ENCODE measurements at places on chromosomes 7 and 10. TPM values are rescaled to one million over a fixed set of nuclear protein-coding genes. Genes with fewer than 3 reads are reported as not detected.

Gene HECTD2
- total RNA-seq = 9.7 TPM

GRCh38 chr10:1380088-1380671 is 324.0 kb downstream of the WDR37 start:
- peaks cover 39% of the 10 kb centered on the region for H3K27me3 ChIP-seq
- no peak overlapping the region for H3K27ac ChIP-seq
- H3K36me3 ChIP-seq = no peaks in the 10 kb centered on the region
- no peak for DNase-seq
- H3K4me3 ChIP-seq = no peak overlapping the region

Gene HHEX
- total RNA-seq = not detected

GRCh38 chr10:87523731-87524130 is 19.0 kb downstream of the MINPP1 start:
- no peak overlapping the region for H3K27ac ChIP-seq
- H3K36me3 ChIP-seq = peaks cover 58% of the 10 kb centered on the region
- H3K4me3 ChIP-seq = no peak overlapping the region
- no peaks in the 10 kb centered on the region for H3K27me3 ChIP-seq

DNA sequence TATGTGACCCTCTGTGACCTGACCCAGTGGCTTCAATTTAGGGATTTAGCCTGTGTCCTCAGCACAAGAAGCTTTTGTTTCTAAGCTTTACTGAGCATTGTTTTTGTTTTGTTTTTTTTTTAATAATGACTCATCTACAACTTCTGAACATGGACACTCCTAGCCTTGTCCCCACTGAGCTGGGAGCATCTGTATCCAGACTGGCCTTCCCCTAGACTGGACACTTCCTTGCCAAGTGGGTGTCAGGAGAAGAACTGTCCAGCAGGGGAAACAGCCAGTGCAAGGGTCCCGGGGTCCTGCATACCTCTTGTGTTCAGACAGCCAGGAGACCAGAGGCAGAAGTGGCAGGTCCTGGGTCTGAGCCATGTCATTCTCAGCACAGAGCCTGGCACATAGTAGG is 108.6 kb downstream of the TMEM130 start:
- H3K27me3 ChIP-seq = peaks cover 12% of the 10 kb centered on the region
- no peak for DNase-seq
- no peak overlapping the region for H3K27ac ChIP-seq
- H3K36me3 ChIP-seq = no peaks in the 10 kb centered on the region
- H3K4me3 ChIP-seq = no peak overlapping the region
- no peaks in the 10 kb centered on the region for H3K4me1 ChIP-seq

Gene STEAP1B
- total RNA-seq = not detected

- H3K4me3 ChIP-seq = no peak overlapping the region
- DNase-seq = no peak
- no peaks in the 10 kb centered on the region for H3K4me1 ChIP-seq
These were observed 63.9 kb downstream of the WDFY4 start for GRCh38 chr10:48748573-48748972.

- H3K36me3 ChIP-seq = peaks cover 2% of the 10 kb centered on the region
- H3K27ac ChIP-seq = no peak overlapping the region
- peaks cover 10% of the 10 kb centered on the region for H3K4me1 ChIP-seq
- no peak for DNase-seq
- H3K4me3 ChIP-seq = no peak overlapping the region
These were observed 103.3 kb downstream of the FAM107B start for GRCh38 chr10:14671386-14671831.

DNA sequence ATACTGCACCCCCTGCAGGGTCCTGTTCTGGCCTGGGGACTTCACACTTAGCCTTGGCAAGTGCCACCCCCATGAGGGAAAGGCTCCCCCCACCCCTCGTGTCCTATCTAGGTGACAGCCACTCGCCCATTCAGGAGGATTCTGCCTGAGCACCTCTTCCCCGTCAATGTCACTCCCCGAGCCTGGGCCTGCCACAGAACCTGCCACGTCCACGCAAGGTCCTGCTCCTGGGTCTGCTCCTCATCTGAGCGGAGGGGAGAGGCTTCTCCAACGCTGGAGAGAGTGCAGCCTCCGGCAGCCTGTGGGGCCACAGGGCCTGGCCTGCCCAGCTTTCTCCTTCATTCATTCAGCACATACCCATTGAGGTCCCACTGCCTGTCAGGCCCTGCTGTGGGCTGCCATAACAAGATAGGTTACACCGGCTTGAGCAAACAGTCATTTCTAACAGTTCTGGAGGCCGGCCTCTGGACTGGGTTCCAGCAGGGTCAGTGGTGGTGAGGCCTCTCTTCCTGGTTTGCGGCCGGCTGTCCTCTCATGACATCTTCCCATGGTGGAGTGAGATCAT is 92.0 kb upstream of the RET start:
- no peak for DNase-seq
- H3K27ac ChIP-seq = no peak overlapping the region
- no peaks in the 10 kb centered on the region for H3K27me3 ChIP-seq
- no peak overlapping the region for H3K4me3 ChIP-seq
- H3K4me1 ChIP-seq = peaks cover 5% of the 10 kb centered on the region

- no peaks in the 10 kb centered on the region for H3K36me3 ChIP-seq
- no peak for DNase-seq
- no peak overlapping the region for H3K27ac ChIP-seq
- no peaks in the 10 kb centered on the region for H3K27me3 ChIP-seq
- no peaks in the 10 kb centered on the region for H3K4me1 ChIP-seq
These were observed 451.8 kb downstream of the SEMA3D start for GRCh38 chr7:84735011-84735410.

GRCh38 chr10:6729071-6729774 is 149.1 kb upstream of the PRKCQ start:
- H3K4me1 ChIP-seq = no peaks in the 10 kb centered on the region
- no peak overlapping the region for H3K4me3 ChIP-seq
- no peaks in the 10 kb centered on the region for H3K36me3 ChIP-seq
- H3K27ac ChIP-seq = no peak overlapping the region
- peaks cover 50% of the 10 kb centered on the region for H3K27me3 ChIP-seq

GRCh38 chr10:132109341-132110110 is 43.8 kb downstream of the JAKMIP3 start:
- H3K27ac ChIP-seq = no peak overlapping the region
- H3K36me3 ChIP-seq = no peaks in the 10 kb centered on the region
- no peaks in the 10 kb centered on the region for H3K27me3 ChIP-seq
- no peak for DNase-seq
- H3K4me1 ChIP-seq = no peaks in the 10 kb centered on the region
- H3K4me3 ChIP-seq = no peak overlapping the region

GRCh38 chr7:71558806-71559613 is 427.1 kb downstream of the GALNT17 start:
- H3K4me3 ChIP-seq = no peak overlapping the region
- no peaks in the 10 kb centered on the region for H3K4me1 ChIP-seq
- H3K36me3 ChIP-seq = no peaks in the 10 kb centered on the region
- H3K27me3 ChIP-seq = no peaks in the 10 kb centered on the region
- H3K27ac ChIP-seq = no peak overlapping the region

Gene HTR5A
- not detected for total RNA-seq

Gene GIMAP1
- total RNA-seq = 5.5 TPM

Gene ETV1
- total RNA-seq = 0.32 TPM

Gene ATOH7
- not detected for total RNA-seq

DNA sequence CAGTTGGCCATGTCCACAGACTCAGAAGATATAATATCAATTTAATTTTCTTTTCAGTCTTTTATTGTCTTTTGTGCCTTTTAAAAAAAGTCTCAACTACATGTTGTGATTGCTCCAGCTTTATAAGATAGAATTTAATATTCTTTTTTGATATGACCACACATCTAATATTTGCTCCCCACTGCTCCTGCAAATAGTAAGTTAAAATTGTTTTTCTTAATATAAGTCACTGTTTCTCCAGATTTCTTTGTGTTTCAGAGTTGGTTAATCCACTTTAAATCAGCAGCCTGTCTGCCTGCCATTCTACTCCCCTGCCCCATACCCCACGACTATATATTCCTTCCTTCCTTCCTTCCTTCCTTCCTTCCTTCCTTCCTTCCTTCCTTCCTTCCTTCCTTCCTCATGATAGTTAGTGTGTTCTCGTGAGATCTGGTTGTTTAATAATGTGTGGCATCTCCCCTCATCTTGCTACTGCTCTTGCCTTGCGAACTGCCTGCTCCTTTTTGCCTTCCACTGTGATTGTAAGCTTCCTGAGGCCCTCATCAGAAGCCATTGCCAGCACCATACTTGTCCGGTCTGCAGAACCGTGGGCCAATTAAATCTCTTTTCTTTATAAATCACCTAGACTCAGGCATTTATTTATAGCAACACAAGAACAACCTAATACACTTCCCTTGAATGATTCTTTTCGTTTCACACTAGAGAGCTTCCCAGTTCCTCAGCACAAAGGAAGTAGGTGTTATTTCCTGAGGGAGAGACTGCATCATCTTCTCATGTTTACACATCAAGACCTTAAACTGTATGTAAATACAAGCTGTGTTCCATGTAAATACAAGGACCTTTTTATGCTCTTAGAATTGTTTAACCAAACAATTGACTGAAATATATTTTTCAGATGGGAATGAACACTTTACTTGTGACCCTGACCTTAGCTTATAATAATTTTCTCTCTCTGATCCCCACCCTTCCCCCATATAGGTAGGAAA is 24.5 kb downstream of the TAS2R16 start:
- no peak overlapping the region for H3K4me3 ChIP-seq
- no peaks in the 10 kb centered on the region for H3K27me3 ChIP-seq
- DNase-seq = no peak
- no peaks in the 10 kb centered on the region for H3K4me1 ChIP-seq

Gene CYP3A4
- not detected for total RNA-seq

GRCh38 chr10:86263209-86263608 is 103.4 kb downstream of the GRID1 start:
- H3K27ac ChIP-seq = no peak overlapping the region
- no peaks in the 10 kb centered on the region for H3K36me3 ChIP-seq
- H3K4me1 ChIP-seq = no peaks in the 10 kb centered on the region
- H3K27me3 ChIP-seq = peaks cover 29% of the 10 kb centered on the region
- H3K4me3 ChIP-seq = no peak overlapping the region

Gene FAM25C
- total RNA-seq = not detected

Gene COX19
- total RNA-seq = 14.6 TPM

GRCh38 chr10:91907914-91908336 is 1.4 kb downstream of the FGFBP3 start:
- peak; percentile 55 for DNase-seq
- peak overlapping the region; percentile 82 for H3K27ac ChIP-seq
- peak overlapping the region; percentile 84 for H3K4me3 ChIP-seq
- H3K4me1 ChIP-seq = peaks cover 21% of the 10 kb centered on the region

GRCh38 chr7:110568932-110569331 is 522.0 kb upstream of the LRRN3 start:
- H3K4me3 ChIP-seq = no peak overlapping the region
- no peaks in the 10 kb centered on the region for H3K4me1 ChIP-seq
- H3K27ac ChIP-seq = no peak overlapping the region
- H3K27me3 ChIP-seq = no peaks in the 10 kb centered on the region
- DNase-seq = no peak

Gene OR2A5
- total RNA-seq = not detected

Gene ITIH5
- not detected for total RNA-seq

DNA sequence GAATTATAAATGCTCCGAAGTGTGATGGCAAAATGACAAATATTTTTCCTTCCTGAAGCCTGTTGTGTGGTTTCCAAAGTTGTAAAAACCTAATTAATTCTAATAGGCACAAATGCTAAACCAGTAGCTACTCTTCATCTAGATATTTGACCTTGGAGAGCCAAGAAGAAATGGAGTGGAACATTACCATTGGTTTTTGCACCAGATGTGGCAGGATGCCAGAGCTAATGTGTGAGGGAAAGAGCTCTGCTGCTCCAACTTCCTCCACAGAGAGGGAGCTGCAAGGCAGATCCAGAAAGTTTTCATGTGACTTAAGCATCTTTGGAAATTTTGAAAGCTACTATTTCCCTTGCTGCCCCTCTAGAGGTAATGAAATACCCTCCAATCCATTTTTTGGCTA is 65.1 kb upstream of the HPS1 start:
- no peaks in the 10 kb centered on the region for H3K4me1 ChIP-seq
- DNase-seq = no peak
- H3K27ac ChIP-seq = no peak overlapping the region

Gene DNAJC12
- 7.0 TPM for total RNA-seq

DNA sequence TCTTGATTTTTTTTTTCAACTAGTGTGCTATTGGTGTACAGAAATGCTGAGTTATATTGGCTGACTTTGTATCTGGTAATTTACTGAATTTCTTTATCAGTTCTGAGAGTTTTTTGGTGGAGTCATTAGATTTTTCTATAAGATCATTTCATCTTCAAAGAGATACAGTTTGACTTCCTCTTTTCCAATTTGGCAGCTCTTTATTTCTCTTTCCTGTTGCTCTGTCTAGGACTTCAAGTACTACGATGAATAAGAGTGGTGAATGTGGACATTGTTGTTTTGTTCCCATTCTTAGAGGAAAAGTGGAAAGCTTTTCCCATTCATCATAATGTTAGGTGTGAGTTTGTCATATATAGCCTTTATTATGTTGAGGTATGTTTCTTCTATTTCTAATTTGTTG is 50.2 kb downstream of the LOXL4 start:
- peaks cover 42% of the 10 kb centered on the region for H3K36me3 ChIP-seq
- no peak overlapping the region for H3K27ac ChIP-seq
- H3K4me3 ChIP-seq = no peak overlapping the region
- H3K4me1 ChIP-seq = peaks cover 16% of the 10 kb centered on the region

Gene STEAP4
- not detected for total RNA-seq

Gene GDF2
- total RNA-seq = not detected

Gene FKBP9
- 0.37 TPM for total RNA-seq

GRCh38 chr7:87216701-87217508 is 2.6 kb downstream of the TMEM243 start:
- H3K36me3 ChIP-seq = peaks cover 44% of the 10 kb centered on the region
- H3K27ac ChIP-seq = peak overlapping the region; percentile 98
- peak; percentile 71 for DNase-seq
- peak overlapping the region; percentile 97 for H3K4me3 ChIP-seq
- H3K27me3 ChIP-seq = peaks cover 3% of the 10 kb centered on the region

- peaks cover 40% of the 10 kb centered on the region for H3K4me1 ChIP-seq
- DNase-seq = peak; percentile 15
- no peaks in the 10 kb centered on the region for H3K36me3 ChIP-seq
- H3K27me3 ChIP-seq = no peaks in the 10 kb centered on the region
- peak overlapping the region; percentile 78 for H3K27ac ChIP-seq
These were observed 194.6 kb downstream of the COBL start for GRCh38 chr7:51121931-51122425.

Gene RAMP3
- total RNA-seq = not detected

Gene GPR37
- total RNA-seq = not detected

Gene ITGA8
- total RNA-seq = not detected

DNA sequence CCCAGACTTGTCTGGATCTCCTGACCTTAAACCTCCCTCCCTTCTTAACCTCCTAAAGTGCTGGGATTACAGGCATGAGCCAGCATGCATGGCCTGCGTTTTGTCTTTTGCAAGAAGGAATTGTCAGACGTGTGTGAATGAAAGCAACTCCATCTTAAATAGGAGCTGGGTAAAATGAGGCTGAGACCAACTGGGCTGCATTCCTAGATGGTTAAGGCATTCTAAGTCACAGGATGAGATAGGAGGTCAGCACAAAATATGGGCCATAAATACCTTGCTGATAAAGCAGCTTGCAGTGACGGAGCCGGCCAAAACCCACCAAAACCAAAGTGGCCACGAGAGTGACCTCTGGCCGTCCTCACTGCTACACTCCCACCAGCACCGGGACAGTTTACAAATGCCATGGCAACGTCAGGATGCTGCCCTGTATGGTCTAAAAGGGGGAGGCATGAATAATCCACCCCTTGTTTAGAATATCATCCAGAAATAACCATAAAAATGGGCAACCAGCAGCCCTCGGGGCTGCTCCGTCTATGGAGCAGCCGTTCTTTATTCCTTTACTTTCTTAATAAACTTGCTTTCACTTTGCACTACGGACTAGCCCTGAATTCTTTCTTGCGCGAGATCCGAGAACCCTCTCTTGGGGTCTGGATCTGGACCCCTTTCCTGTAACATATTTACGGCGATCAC is 41.2 kb upstream of the SDK1 start:
- DNase-seq = no peak
- no peak overlapping the region for H3K27ac ChIP-seq
- H3K4me1 ChIP-seq = no peaks in the 10 kb centered on the region
